NT2/D1 (cell line): ENCODE measurements at places on chromosomes 3 and 15.

DNA sequence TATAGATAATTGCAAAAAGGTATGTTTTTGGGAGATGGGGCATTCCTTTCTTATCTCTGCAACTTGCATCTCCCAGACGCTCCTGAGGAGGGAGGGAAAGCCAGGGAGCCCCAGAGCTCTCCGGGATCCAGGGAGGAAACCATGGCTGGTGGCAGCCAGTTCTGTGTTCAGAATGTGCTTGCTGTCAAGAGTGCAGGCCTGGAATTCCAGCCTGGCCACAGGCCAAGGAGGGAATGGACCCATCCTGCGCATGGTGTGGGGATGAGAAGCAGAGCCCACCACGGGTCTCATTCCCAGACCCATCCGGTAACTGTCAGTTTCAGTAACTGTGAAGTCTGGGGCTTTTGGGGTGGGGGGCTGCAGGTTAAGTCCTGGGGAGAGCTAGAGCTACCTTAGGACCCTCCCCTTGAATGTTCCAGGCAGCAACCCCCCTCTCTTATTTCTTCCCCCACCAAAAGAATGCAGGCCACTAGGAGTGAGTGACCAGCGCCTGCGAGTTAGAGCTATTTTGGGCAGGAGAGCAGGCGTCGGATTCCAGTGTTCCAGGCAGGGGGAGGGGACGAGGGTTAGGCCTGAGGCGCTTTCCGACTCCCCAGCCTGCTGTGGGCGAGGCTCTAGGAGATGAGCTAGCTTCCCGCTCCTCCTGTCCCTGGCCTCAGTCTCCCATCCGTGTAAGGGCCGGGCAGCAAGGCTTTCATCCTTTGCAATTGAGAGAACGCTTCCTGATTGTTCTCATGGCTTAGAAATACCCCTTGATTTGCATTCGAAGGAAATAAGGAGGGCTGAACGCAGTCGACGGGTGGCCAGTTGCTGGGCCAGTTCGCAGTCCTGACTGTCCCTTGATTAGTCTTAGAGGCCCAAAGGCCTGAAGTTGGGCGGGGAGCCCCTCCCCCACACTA lies 781 bp upstream of the DAG1 start:
- no peak for DNase-seq

- DNase-seq: no peak
These were observed 366.5 kb downstream of the GAP43 start for GRCh38 chr3:115989684-115990421.

DNA sequence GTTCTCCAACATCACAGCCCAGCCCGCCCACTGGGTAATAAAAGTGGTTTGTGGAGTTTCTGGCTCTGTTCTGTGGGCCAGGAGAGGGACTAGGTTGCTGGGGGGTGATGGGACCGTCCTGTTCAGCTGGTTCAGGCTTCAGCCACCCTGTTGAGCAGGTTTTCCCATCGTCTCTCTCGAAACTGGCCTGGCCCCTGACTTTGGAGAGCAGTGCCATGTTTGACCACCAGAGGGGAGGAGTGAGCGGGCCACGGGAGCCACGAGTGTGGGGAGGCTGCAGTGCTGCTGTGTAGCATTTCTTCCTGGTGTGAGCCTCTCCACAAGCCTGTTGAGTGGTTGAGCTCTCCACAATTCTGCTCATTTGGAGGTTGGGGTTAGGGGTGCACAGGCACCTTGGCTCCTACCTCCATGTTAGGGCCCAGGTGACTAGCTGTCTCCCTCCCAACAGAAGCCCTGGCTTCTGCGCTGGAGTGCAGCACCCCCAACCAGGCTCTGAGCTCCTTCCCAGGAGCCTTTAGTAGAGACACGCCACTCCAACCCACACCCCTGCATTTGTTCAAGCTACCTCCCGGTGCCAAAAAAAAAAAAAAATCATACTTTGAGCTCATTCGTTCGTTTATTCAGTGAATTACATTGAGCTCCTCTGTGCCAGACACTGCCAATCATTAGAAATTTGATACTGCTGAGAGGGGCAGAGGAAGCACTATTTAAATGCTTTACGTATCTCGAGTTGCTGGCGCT lies 13.9 kb downstream of the SPINT1 start:
- no peak for DNase-seq

- DNase-seq: no peak
These were observed 66.1 kb upstream of the NPHP3 start for GRCh38 chr3:132788301-132788671.

DNA sequence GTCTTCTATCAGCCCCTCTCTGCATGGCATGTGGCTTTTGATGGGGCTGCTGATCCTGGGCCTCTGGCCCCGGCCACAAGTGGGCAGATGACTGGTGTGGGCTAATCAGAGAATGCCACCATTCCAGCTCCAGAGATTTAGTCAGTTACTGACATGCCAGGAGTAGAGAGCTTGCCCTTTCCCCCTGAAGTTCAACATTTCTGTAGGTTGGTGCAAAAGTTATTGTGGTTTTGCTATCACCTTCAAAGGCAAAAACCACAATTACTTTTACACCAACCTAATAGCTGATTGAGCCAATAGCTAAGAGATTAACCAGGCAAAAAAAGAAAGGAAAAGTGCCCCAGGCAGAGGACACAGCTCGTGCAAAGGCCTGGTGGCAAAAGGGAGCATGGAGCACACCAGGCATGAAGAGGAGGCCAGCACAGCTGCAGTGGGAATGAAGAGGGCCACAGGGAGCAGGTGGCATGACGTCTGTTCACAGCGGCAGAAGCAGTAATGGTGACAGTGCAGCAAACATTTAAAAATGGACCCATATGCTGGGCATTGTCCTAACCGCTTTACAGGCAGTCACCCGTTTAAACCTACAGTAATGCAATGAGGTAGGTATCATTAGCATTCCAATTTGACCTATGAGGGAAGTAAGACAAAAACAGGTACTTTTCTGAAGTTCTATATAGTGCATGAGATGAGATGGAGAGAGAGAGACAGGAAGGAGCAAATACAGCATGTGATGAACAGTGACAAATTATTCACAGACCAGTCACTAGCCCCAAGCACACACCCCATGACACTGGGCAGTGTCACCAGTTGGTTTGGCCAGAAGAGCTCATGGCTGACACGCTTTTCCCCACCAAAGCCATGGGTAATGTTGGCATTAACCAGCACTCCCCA lies 373.0 kb upstream of the PROK2 start:
- no peak for DNase-seq

DNA sequence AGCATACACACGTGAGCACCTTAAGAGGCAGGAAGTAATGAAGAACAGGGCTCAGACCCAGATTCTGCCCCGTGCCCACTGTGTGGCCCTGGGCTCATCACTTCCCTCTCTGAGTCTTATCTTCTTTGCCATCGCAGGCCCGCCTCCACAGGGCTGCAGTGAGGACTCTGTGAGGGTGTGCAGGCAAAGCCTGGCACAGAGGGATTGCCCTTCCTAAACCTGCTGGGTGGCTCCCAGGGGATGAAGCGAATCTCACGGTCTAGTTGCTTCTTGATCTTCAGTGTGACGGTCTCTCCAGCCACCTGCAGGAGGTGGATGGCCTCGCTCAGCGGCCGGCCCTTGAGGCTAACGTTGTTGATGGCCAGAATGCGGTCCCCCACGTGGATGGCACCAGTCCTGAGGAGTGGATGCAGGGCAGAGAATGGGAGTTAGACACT lies 32.8 kb downstream of the GRIP2 start:
- DNase-seq: no peak

- DNase-seq: no peak
These were observed 380.6 kb downstream of the CTNNB1 start for GRCh38 chr3:41579861-41580260.
